ENCODE measurements at places on chromosomes 2 and 18.

DNA sequence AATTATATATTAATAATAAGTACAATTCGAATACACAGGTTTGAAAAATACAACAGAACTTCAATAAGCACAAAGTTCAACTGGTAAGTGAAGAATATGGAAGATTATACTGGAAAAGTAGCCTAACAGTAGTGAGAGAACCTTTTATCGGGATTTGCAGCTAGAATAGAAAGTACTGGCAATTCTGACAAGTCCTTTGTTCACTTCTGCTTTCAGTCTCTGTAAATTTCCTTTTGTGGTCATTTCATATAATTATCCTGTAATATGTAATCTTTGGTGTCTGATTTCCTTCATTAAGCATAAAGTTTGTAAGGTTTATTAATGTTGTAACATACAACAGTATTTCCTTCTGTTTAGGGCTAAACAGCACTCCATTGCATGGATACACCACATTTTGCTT is 67.2 kb downstream of the CUL3 start:
- DNase-seq = no peak

DNA sequence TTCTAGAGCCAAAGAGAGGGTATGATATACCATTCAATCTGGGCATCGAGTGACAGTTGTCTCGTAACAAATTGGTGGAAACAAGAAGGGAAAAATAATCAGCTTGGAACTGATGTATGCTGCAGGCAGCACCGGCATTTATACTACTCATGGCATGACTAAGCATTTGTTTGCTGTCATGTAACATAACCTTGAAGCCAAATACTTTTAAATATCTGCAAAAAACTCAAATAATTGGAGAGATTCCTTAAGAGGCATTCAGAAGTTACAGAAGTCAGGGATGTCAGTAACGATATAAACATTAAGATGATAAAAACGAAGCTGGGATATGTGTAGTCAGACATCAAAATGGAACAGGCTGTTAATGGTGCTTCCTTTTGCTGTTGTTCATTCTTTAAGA is 157.3 kb upstream of the MMADHC start:
- DNase-seq = no peak

- DNase-seq = no peak
These were observed 54.7 kb upstream of the HAAO start for GRCh38 chr2:42846932-42847595.

DNA sequence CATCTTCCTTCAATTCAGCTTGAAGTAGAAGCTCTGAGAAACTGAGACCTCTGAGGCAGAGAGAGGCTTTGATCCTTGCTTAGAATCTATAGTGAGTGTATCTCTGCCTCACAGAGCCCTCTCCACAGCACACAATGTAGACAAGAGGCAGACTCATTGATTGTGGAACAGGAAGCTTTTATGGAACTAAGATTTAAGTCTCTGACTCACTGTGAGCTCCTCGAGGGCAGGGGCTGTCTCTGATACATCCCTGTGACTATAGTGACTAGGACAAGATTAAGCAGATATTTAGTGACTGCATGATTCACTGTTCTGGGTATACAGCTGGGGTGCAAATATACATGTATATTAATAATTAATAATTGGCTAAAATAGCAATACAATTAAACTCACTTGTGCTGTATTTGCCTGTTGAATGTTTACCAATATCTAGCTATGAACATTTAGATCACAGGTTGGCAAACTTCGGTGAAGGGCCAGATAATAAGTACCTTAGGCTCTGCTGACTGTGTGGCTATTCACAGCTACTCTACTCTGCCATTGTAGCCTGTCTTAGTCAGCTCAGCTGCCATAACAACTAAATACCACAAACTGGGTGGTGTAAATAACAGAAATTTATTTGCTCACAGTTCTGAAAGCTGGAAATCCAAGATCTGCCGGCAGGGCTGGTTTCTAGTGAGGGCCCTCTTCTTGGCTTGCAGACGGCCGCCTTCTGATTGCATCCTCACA is 54.4 kb downstream of the ARHGEF4 start:
- no peak for DNase-seq

DNA sequence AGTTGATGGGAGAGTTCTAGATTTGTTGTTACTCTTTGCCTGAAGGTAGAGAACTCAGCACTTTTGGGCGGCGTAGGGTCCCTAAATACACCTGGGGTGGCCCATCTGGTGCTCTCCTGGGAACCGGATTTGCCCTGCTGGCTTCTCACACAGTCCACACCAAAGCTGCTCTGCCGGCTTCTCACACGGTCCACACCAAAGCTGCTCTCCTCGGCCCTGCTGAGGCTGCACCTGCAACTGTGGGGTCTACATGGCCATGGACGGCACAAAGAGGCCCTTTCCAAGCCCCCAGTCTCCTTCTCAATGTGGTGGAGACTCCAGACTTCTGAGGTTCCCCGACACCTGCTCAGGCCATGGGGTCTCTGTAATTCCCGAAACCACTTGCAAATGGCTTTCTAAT is 124.8 kb upstream of the GPC1 start:
- no peak for DNase-seq

DNA sequence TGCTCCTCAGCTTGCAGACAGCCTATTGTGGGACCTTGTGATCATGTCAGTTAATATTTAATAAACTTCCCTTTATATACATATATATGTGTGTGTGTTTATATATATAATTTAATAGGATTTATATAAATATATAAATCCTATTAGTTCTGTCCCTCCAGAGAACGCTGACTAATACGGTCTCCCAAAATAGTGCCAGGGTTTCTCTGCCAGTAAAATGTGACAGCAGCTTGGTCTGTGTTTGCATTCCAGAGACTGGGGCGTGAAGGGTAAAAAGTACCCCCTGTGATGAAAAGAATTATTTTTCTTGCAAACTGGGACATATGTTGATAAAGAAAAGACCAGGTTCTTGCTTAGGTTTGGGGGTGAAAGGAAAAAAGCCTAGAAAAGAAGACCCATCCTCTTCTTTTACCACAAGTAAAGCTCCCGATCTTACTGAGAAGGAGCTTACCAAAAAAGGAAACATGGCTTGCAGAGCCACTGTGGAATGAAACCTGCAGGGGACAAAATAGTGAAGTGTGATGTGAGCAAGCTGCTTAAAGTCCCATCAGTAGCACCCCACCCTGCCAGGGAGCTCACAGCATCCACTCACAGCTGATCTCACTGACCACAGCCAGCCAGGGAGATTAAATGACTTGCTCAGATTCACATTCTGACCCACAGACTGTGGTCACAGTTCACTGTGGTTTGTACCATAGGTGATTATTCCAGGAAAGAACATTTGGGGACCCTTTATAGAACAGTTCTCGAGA is 110.9 kb upstream of the RMP24 start:
- DNase-seq = no peak

DNA sequence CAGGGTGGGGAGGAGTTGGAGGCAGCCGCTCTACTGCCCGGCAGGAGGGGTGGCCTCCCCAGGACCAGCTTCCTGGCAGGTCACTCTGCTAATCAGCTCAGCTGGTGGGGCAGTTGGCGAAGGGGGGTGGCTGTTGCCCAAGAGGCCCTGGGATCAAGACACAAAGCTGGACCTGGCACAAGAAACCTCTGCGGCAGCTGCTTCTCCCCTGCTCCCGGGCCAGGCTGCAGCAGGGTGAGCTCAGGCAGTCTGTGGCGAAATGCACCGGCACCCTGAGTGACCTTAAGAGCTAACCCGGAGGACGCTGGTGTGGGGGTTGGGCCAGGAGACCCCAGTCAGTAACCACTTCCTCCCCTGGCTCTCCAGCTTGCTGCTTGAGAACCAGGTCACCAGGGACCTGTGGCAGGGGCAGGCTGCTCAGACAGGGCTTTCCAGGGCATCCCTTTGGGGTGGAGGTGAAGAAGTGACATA is 31.1 kb downstream of the TOGARAM2 start:
- DNase-seq = no peak

DNA sequence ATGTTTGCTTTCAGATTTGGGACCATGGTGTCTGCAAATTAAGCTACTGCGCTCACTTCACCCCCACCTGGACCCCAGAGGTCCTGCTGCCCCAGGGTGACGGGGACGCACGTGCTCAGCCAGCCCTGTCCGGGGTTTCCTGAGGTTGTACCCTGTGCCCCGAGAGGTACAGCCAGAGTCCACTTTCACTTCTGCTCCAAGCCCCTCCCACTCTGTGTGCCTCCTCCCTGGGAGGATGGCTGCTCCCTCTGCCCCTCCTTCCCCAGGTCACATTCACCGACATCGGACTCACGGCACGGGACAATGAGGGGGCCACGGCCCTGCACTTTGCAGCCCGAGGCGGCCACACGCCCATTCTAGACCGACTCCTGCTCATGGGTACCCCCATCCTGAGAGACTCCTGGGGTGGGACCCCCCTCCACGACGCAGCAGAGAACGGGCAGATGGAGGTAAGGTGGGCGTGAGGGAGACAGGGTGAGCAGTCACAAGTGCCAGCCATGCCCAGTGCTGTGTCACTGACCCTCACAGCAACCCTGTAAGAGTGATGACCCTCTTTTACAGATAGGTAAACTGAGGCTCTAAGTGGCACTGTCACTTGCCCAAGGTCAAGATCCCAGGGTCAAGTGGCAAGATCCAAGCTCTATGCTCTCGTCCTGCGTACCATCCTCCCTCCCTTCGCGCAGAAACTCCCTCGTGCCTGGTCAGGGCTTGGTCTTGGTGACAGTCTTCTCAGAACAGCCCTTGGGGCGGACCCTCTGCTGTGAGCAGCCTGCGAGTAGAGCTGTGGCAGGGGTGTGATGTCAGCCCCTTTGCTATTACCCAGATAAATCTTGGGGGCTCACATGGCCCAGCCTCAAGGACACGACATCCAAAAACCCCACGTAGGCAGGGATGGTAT is 7.6 kb downstream of the ESPNL start:
- DNase-seq = no peak

DNA sequence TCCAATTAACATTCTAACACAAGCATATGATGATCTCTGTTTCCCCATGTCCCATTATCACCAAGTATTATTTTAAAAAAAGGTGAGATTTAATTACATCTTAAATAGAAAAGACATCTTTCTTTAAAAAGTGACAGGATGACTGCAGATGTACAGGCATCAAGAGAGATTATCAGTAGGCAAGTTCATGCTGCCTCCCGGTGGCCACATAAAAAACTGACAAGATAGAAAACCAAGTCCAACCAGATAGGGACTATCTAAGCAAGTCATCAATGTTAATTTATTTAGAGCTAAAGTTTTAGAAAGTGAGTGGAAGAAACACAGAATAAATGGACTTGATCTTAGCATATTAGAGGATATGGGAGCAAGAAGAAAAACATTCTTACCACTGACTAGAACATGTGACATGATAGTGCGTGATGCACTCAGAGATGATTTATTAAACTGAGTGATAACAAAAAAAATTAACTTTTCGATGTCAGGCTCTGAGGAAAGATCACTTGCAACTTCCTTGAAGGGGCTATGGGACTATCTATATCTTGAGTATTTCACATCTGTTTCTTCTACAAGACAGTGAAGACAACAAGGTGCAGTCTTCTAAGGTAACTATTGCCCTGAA is 5.4 kb upstream of the TDRD15 start:
- DNase-seq = no peak
